ENCODE measurements at places on chromosomes 5 and 9. TPM values are rescaled to one million over a fixed set of nuclear protein-coding genes. Genes with fewer than 3 reads are reported as not detected.

Gene ENHO
- total RNA-seq, result 1.0 TPM

Gene ZBTB5
- 34.2 TPM for total RNA-seq

Gene IL7R
- total RNA-seq, result 0.25 TPM

Gene CETN3
- 34.2 TPM for total RNA-seq

Gene TMC1
- 0.22 TPM for total RNA-seq

Gene SLCO6A1
- 6.2 TPM for total RNA-seq

Gene SAPCD2
- 5.9 TPM for total RNA-seq

Gene CORO2A
- 5.9 TPM for total RNA-seq

DNA sequence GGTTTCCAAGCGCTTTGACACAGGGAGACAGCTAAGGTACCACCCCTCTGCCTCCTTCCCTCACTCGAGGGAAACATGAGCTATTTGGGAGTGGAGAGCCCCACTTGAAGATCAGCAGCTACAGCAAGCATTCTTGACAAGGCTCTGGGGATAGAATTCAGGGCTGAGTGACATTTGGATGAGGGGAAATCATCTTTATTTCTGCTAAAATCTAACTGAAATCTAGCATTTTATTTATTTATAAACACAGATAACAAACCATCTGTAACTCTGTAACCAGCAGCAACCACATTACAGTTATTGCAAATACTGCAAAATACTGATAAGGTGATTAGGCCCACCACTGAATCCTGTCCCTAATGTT is 22.4 kb downstream of the RNF130 start:
- no peak for DNase-seq

DNA sequence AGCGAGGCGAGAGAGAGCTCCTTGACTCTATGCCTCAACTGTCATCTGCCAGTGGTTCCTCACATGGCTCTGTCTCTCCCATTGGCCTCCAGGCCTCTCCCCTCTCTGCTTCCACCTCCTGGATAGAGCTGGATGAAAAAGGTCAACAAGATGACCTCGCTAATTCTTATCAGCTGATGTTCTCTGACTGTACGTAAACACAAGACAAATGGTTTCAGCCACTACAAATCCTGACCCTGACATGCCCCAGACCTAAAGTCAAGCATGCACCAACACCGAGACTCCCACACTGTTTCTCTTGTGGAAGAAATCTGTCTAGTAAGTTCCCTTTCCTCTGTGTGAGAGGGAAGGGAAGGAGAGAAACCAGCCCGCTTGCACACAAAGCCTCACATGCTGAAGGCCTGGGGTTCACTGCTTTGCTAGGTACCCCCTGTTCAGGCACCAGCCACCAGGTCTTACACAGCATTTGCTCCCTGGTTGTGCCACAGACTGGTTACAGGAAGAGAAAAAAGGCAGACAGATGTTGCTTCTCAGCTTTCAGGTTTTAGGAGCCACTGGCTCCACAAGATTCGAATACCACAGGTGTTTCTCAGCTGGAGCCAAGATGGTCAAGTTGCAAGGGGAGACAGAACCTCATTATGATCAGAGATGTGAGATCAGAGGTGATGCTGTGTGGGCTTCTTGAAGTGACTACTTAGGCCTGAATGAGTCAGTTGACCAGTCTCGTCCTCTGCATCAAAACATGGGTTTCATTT is 592.5 kb downstream of the CCDC171 start:
- no peak for DNase-seq

DNA sequence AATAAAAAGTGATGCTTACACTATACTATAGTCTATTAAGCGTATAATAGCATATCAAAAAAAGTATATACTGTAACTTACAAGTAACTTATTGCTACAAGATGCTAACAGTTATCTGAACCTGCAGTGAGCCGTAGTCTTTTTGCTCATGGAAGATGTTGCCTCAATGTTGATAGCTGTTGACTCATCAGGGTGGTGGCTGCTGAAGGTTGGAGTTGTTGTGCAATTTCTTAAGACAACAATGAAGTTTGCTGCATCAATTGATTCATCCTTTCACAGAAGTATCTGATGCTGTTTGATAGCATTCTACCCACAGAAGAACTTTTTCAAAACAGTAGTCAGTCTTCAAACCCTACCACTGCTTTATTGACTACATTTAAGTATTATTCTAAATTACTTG is 7.8 kb upstream of the C9orf40 start:
- no peak for DNase-seq

GRCh38 chr9:124735121-124735520 is 36.0 kb downstream of the NR6A1 start:
- no peak for DNase-seq

DNA sequence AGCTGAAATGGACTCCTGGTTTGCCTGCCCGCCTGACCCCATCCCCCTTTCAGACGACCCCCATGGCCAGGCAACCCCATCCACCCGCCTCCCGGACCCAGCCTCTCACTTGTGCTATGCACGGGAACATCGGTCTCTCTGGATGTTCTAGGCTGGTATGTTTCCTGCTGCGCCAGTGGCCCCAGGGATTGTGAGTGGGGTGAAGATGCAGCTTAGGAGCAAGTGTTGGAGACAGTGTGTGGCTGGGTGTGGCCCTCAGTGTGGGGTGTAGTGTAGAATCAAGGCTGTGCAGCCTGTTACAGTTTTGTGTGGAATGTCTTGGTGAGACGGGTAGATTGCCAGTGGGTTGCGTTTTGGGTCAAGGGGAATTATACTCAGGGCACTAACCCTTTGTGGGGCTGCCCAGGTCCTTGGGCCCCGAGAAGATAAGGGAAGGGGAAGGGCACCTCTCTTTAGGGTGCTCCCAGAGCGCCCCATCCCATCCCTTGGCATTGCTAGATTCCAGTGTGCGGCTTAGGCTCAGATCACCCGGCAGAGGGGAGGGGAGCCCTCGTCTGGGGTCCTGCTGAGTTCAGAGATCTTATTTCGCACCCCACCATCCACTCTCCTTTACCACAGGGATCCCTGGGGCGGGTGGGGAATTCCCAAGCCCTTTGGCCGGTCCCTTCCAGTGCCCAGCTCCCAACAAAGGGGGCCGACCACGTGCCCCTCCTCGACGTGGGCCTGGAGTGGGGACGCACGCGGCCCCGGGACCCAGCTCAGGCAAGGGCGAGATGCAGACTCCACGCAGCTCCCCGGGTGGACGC is 4.6 kb downstream of the IER5L start:
- no peak for DNase-seq

DNA sequence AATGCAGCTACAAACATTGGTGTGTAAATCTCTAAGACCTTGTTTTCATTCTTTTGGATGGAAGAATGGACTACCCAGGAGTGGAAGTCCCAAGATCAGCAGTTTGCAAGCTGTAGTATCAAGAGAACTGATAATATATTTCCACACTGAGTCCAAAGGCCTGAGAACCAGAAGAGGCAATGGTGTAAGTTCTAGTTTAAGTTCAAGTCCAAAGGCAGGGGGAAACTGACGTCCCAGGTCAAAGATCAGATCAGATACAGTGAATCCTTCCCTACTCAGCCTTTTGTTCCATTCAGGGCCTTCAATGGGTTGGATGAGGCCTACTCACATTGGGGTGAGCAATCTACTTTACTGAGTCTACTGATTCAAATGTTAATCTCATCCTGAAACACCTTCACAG is 80.3 kb upstream of the ERBIN start:
- no peak for DNase-seq

DNA sequence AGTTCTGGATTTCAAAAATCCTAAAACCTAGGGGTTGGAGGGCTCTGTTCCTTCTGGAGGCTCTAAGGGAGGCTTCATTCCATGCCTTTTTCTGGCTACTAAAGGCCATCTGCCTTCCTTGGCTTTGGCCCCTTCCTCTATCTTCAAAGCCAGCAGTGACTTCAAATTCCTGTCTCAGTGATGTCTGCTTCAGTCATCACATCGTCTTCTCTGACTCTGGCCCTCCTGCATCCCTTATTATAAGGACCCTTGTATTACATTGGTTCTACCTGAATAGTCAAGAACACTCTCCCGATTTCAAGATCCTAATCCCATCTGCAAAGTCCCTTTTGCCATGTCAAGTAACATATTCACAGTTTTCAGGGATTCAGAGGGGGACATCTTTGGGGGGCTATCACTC is 60.3 kb downstream of the GNA14 start:
- no peak for DNase-seq

- no peak for DNase-seq
Observed at GRCh38 chr5:115992848-115993350, 30.6 kb downstream of the LVRN start.

DNA sequence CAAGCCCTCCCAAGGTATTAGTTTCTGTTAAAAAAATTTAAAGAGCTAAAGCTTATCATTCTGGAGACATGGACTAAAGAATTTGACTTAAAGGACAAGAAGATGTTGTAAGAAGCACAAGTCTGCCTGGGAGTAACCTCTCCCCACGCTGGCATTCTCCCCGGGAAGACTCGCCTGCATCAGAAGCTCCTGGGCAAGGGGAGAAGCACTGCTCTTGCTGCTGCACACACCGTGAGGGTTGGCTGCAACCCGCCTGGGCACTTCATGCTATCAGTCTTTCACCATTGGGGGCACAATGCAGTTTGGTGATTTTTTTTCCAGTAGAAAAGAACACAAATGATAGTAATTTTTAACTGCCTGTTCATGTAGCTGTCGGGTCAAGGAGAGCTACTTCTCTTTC is 192.5 kb upstream of the PANK3 start:
- DNase-seq, result no peak

DNA sequence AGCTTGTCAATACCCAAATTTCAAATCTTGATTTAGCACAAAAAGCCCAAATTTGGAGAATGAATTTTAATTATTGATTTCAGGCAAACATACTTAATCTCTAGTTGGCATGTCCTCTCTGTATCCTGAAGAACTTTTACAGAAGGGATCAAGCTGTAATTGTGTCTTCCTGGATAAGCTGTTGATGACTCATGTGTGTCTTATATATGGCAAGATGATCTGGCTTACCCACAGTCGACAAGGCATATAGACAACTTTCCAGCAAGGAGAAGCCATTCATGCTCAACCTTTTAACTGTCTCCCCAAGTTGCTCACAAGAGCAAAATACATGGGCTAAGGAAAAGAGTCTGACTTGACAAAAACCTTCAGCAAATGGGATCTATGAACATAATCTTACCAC is 112.5 kb upstream of the SLCO6A1 start:
- DNase-seq, result no peak

DNA sequence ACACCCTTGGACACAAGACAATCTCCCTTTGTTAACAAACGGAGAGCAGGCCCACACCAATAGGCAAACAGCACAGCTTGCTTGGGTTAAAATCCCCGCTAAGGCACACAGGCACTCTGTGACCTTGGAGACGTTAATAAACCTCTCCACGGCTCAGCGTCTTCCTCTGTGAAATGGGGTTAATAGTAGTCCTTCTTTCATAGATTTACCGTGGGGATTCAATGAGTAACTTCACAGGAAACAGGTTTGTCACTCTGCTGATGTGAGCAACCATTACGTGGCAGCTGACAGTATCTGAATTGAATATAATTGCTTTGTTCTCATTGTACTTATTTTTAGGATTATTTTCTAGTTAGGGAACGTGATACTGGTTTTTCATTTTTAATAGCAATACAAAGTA is 65.2 kb upstream of the ADRA1B start:
- DNase-seq, result no peak

DNA sequence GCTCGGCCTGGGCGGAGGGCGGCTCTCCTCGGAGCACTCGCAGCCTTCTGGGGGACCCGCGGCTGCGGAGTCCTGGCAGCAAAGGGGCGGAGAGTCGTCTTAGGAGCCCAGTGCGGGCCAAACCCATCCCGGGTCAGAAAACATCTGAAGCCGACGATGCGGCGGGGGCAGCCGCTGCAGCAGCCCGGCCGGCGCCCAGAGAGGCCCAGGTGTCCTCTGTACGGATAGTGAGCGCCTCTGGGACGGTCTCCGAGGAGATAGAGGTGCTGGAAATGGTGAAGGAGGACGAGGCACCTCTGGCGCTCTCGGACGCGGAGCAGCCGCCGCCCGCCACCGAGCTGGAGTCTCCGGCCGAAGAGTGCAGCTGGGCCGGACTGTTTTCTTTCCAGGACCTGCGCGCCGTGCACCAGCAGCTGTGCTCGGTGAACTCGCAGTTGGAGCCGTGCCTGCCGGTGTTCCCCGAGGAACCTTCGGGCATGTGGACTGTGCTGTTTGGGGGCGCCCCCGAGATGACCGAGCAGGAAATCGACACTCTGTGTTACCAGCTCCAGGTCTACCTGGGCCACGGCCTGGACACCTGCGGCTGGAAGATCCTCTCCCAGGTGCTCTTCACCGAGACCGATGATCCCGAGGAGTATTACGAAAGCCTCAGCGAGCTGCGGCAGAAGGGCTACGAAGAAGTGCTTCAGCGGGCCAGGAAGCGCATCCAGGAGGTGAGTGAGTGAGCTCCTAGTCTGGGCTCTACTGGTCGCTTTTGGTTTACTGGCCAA is 1.2 kb downstream of the JMY start:
- DNase-seq, result peak; percentile 28

- DNase-seq, result no peak
Observed at GRCh38 chr5:143239882-143240518, 163.5 kb downstream of the NR3C1 start.

GRCh38 chr5:134142052-134142451 is 27.6 kb downstream of the TCF7 start:
- no peak for DNase-seq

GRCh38 chr9:22143799-22144625 is 134.9 kb upstream of the CDKN2B start:
- no peak for DNase-seq

DNA sequence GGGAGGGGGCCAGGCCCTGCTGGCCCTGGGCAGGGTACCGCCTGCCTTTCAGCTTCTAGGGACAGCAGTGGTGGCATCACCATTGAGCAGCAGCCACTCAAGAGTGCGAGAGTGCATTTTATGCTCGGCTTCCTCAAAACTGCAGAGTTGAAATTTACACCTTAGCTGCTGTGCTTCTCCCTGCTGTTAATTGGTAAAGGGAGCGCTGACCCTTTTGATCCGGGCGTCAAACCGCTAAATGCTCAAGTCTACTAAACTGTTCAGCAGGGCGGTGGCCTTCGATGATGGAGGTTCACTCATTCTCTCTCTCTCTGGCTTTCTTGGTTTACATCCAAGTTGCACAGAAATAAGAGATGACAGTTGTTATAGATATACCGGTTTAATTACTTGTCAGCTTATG is 368.6 kb upstream of the IRX2 start:
- no peak for DNase-seq

GRCh38 chr9:92612292-92612691 is 57.6 kb downstream of the IPPK start:
- DNase-seq, result no peak

GRCh38 chr5:160118349-160119141 is 705 bp downstream of the PWWP2A start:
- no peak for DNase-seq
